ENCODE measurements at places on chromosomes 12 and 14.

DNA sequence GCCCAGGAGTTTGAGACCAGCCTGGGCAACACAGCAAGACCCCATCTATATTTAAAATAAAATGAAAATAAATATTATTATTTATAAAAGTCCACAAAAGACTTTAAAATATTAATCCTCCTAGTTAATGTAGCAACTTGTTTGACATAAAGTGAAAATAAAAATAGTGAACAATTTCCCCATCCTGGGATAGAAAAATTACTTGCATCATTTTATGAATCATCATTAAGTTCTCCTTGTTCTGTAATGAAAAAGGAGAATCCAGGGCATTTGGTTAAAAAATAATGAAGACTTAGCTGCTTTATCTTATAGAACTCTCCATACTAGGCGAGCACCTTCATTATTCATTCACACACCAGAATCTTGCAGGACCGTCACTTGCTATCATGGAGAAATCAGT, 66.1 kb downstream of the ELK3 start:
- DNase-seq, result no peak

- no peak for DNase-seq
Measured at GRCh38 chr12:57517187-57517586, 3.1 kb downstream of the DDIT3 start.

- no peak for DNase-seq
Measured at GRCh38 chr12:116962197-116962596, 51.4 kb downstream of the FBXW8 start.

- no peak for DNase-seq
Measured at GRCh38 chr12:52551216-52551865, 1.6 kb downstream of the KRT71 start.

DNA sequence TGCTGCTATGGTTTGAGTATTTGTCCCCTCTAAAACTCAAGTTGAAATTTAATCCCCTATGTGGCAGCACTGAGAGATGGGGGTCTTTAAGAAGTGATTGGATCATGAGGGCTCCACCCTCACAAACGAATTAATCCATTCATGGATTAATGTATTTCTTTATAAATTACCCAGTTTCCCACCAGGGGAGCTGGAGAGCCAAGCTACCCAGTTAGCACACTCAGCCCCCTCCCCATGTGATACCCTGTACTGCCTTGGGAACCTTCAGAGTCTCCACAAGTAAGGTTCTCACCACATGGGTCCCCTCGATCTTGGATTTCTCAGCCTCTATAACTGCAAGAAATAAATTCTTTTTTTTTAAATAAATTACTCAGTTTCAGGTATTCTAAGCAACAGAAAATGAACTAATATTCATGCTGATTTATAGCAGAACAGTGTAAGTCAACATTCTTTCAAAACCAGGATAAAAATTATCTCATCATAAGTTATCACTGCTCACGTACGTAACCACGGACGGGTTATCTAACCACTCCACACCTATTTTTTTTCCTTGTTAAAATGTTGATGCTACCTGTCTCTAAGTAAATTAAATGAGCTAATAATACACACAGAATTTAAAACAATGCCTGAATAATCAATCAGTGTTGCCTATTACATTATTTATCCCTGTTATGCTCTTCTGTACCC, 3.6 kb downstream of the NAP1L1 start:
- no peak for DNase-seq

- no peak for DNase-seq
Measured at GRCh38 chr12:89702503-89702902, 6.1 kb downstream of the ATP2B1 start.

- DNase-seq, result no peak
Measured at GRCh38 chr12:54156578-54156977, 32.2 kb downstream of the SMUG1 start.

GRCh38 chr14:37597914-37598746, 2.7 kb downstream of the TTC6 start:
- DNase-seq, result no peak

GRCh38 chr14:59632381-59632780, 55.8 kb upstream of the CCDC175 start:
- DNase-seq, result no peak

- DNase-seq, result no peak
Measured at GRCh38 chr14:97408937-97409815, 612.0 kb downstream of the VRK1 start.

DNA sequence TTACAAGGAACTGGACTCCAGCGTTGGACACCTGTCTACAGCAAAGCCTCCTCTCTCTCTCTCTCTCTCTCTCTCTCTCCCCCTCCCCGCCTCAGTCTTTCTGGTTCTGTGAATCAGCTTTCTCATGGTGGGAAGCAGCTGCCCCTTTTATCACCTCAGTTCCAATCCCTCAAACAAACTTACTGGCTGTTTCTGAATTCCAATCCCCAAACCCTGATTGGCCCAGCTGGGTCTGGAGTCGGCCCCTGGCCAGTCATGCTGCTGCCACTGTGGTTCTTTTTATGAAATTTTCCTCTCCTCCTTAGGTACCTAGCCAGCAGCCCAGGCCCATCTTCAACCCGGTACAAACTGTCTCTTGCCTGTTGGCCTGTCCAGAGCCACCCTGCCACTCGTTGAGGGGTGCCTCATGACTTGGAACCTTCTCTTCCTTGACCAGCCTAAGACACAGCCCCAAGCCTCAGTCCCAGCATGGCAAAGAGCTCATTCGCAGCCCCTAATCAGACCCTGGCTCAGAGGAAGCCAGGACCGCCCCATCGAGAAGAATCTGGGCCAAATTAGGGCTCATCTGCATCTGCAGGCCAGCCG, 9.4 kb upstream of the MORN3 start:
- DNase-seq, result no peak

DNA sequence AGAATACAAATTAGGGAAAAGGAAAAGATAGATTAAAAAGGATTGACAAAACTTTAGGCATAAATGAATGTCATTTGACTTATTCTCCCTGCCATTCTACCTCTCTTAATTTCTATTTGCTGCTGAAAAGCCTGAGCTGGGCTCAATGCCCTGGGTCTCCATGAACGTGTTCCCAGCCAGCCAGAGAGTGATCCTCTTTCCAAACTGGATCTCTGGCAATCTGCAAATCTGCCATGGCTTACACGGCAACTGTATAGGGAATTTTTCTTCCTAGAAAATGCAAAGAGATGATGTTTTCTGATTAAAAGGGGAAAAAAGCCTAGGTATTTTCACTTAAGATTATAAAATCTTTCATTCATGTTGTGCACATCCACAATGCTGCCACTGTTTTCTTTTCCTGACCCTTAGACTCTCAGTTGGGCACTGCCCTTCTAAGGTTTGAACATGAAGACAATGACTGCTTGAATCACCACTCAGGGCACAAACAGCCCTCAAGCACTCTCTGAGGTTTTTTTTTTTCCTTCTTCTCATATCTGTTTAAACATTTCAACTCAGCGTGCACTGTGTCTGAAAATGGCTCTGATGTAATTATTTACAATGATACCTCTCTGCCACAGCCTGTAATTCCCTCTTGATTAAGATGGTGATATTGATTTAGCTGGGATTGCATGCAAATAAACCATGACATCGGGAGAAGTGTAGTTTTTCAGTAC, 60.3 kb downstream of the DACT1 start:
- DNase-seq, result no peak

DNA sequence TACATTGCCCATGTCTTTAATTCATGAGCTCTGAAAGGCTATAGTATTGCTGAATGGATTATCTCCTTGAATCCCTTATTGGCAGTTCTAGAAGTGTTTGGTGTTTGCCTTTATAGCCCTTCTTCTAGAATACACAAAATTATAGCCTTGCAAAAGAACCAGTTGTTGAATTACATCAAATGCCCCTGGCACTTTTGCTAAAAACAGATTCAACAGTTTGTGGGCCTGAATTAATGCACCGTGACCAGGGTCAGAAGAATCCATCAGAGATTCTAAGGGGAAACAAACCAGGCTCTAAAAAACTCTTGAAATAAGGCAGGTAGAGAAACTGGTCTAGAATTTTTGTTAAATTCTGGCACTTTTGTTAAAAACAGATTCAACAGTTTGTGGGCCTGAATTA, 197.8 kb downstream of the SOX5 start:
- DNase-seq, result no peak

GRCh38 chr14:53952533-53952932, 4.1 kb downstream of the BMP4 start:
- no peak for DNase-seq

DNA sequence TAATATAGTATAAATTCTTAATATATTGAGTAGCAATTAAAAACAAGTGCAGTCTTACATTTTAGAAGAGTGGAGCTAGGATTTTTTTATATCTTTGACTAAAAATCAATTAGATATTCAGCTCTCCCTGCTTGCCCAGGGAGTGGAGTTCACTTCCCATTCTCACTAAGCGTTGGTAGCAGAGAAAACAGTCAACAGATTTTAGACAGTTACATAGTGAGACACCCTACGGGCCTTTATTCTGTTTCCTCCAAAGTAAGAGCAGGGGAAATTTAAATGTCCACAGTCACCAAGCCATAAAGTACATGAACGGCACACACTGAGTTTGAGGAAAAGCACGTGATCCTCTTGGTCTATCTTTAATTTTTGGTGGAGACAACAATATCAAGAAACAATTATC, 131.6 kb upstream of the PLEKHG7 start:
- DNase-seq, result no peak

DNA sequence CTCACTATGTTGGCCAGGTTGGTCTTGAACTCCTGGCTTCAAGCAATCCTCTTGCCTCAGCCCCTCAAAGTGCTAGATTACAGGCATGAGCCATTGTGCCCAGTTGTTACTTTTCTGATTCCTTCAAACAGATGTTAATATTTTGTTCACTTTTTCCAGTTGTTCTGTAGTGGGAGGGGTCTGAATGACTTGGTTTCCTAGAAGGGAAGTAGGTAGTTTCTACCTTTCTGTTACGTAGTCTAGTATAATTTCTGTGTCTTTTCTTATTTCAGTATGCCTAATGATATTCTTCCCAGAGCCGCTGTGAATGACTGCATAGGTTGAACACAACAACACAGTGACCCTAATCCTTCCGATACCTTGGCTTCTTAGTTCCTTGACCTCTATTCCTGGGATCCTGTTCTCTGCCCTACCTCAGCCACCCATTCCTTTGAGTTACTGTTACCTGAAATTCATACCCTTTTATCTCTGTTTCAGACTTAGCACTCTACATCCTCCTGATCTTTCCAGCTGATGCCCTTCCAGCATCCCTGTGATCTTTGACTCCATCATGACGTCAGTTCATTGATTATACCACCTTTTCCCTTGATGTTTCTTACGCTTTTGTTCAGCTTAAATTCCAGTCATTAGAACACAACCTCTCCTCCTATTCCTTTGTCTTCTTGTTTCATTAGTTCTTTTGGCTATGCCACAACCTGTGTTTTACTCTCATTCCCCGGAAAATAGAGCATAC, 33.3 kb downstream of the RCOR1 start:
- DNase-seq, result no peak

GRCh38 chr14:89958966-89959365, 3.2 kb downstream of the TDP1 start:
- no peak for DNase-seq
